ENCODE measurements at places on chromosomes 12 and 14. TPM values are rescaled to one million over a fixed set of nuclear protein-coding genes. Genes with fewer than 3 reads are reported as not detected.

SLC38A4 gene
- 0.68 TPM for total RNA-seq

KTN1 gene
- 137 TPM for total RNA-seq

OR4K5 gene
- not detected for total RNA-seq

CACNA2D4 gene
- 3.6 TPM for total RNA-seq

SERPINA10 gene
- total RNA-seq = not detected

PTGER2 gene
- total RNA-seq = 2.5 TPM

DIO3 gene
- total RNA-seq = 2.9 TPM

RPL10L gene
- total RNA-seq = not detected

ACOT6 gene
- not detected for total RNA-seq

DNAI7 gene
- total RNA-seq = 0.36 TPM

KLHL28 gene
- 9.7 TPM for total RNA-seq

CLEC1B gene
- total RNA-seq = not detected

SPIC gene
- not detected for total RNA-seq

SLC6A13 gene
- total RNA-seq = not detected

PTGES3 gene
- 133 TPM for total RNA-seq

LMNTD1 gene
- not detected for total RNA-seq

NKX2-1 gene
- total RNA-seq = not detected

CLEC4A gene
- 3.4 TPM for total RNA-seq
